IPS DF 19.7 (cell line): ENCODE measurements at places on chromosomes 13 and 19.

- DNase-seq = no peak
Measured at GRCh38 chr13:106362707-106363106, 172.8 kb downstream of the EFNB2 start.

GRCh38 chr13:73937441-73937840 lies 196.8 kb downstream of the KLF12 start:
- DNase-seq = no peak

GRCh38 chr19:30135093-30135757 lies 193.2 kb downstream of the URI1 start:
- no peak for DNase-seq

DNA sequence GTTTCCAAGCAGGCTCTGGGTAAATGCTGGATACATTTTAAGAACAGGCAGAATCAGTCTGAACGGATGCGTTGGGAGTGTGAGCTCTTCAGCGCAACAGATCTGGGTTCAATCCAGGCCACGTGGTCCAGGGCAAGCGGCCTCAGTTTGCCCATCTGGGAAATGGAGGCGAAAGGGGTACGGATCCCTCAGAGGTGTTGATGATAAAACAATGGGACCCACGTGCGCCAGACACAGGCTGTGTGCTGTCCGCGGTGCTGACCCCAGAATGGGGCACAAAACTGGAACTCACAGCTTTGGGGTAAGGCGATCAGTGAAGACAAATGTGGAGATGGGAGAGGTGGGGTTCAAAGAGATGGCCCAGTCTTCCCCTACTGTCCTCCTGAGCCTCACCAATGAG lies 13.1 kb upstream of the PDE4C start:
- DNase-seq = no peak

DNA sequence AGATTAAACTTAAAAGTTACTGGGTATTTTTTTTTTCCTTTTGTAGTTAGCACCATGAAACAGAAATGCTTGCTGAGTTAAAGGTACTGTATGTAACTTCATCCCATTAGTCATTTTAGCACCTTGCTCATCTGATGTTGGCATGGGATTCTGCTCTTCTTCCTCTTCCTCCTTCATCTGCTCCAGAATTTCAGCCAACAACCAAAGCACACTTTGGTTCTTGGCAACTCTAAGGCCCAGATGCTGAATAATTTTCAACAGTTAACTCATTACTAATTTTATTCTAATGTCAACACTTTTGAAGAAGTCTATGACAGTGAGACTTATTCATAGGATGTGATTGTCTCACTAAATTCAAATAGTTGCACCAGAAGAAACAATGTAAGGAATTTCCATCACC lies 359.2 kb downstream of the KCTD12 start:
- DNase-seq = no peak

DNA sequence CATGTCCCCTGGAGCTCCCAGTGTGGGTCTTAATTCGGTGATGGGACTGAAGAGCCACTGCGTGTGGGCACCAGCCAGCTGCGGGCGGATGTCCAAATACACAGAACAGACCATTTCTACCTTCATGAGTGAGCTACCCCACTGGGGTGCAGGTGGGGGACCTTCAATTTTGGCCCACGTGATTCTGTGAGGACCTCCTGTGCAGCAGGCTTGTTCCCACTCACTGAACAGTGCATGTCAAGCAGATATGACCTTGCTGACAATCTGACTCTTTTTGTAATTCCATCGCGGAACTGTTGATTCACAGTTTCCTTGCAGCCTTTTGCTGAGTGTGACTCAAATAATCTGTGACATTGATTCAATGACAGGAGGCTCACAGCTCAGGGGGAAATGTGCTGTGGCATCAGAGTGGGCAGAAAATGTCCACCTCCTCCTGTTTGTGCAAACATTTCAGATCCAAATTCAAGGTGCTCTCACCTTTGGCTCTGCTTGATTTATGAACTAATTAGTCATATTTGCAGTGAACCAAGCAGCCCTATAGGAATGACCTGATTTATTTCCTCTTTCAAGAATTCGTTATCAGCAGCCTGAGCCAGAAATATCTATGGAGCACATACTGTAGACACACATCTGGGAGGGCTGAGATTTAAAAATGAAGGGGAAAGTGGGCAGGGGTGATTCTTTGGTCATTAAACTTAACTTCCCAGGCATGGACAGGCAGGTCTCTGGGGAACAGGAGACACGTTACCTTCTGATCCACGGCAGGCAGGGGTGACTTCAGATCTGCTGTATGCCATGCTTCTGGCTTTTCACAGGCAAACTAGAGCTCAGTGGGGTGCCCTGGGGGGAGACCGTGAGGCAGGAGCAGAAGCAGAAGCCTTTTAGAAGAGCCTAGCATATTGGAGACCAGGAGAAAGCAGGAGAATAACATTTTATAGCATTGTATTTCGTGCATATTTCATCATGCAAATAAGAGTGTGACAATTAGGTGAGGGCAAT lies 170.0 kb upstream of the KL start:
- no peak for DNase-seq
